ENCODE measurements at places on chromosomes 4 and X. TPM values are rescaled to one million over a fixed set of nuclear protein-coding genes. Genes with fewer than 3 reads are reported as not detected.

ABLIM2 gene
- 7.3 TPM for polyA plus RNA-seq

CLNK gene
- polyA plus RNA-seq, result 0.85 TPM

PCDH18 gene
- 138 TPM for polyA plus RNA-seq

TCEAL2 gene
- 24.7 TPM for polyA plus RNA-seq

GAGE12E gene
- not detected for polyA plus RNA-seq

ZDHHC15 gene
- 8.4 TPM for polyA plus RNA-seq

NMU gene
- polyA plus RNA-seq, result 12.5 TPM

- no peak for DNase-seq
Observed at GRCh38 chrX:69124108-69124507, 41.1 kb downstream of the PJA1 start.

DNA sequence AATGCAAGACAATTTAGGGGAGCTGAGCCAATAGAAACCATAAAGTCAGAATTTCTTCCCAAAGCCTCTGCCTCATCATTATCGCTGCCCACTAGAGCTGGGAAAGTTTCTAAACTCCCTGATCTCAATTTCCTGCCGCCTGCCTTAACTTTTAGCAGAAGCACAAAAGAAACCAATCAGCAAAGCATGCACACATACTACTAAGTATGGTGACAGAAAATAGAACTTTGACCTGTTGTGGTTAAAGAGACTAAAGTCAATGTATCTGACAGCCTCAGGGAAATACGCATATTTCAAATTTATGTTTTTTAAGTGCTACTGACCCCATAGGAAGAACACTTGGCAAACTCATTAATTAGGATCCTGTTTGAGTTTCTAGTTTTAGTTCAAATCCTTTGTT lies 10.1 kb downstream of the STK26 start:
- no peak for DNase-seq
